IMR-90 (cell line): ENCODE measurements at places on chromosomes 16 and 17. TPM values are rescaled to one million over a fixed set of nuclear protein-coding genes. Genes with fewer than 3 reads are reported as not detected.

DNA sequence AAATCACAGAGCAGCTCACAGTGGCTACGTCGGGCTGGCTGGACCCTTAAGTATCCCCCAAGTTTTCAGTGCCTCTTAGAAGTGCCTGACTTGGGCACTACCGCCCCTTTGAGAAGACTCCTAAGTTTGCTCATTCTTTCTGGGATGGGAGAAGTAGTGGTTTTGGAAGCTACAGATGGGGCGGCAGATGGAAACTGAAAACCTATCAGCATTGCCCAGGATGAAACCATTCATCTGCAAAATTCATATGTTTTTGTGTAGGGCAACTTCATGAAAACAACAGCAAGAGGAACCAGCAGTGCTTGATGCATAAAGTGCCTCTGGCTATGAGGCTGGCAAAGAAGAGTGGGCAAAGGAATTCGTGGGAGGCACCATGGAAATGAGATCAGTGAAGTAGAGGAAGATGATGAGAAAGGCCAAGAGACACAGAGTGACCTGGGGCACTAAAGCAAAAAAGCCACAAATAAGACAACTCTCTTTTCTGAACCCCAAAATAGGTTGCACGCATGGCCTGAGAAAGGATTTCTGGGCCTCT lies 277.1 kb downstream of the XYLT1 start:
- no peak for DNase-seq

GRCh38 chr17:1491443-1492248 lies 840 bp downstream of the MYO1C start:
- DNase-seq: no peak

DNA sequence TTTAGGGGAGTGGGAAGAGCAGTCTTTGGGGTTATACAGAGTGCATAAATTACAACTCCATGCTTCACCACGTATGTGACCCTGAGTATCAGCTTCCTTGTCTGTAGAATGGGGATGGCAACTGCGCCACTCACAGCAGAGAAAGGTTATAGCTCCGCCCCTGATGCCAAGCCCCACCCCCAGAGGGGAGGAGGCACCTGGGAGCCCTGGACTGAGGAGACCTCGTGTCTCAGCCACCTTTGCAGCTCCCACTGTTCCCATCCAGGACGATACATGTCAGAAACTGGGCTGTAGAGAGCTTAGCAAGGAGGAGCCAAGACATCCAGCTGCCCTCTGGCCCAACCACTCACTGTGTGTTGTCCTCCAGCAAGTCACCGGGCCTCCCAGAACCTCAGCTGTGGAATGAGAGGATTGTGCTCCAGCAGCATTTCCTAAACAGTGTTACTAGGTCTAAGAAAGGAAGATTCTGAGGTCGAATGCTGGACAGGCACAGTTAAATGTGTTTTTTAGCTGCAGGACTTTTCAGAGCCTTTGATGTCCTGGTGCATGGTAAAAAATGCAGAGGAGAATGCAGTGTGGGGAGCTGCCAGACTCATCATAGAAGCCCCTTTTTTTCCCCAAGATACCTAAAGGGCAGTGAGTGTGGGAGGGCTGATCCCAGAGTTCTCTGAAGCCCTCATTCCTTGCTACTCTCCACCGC lies 49.4 kb downstream of the BEAN1 start:
- no peak for DNase-seq

DNA sequence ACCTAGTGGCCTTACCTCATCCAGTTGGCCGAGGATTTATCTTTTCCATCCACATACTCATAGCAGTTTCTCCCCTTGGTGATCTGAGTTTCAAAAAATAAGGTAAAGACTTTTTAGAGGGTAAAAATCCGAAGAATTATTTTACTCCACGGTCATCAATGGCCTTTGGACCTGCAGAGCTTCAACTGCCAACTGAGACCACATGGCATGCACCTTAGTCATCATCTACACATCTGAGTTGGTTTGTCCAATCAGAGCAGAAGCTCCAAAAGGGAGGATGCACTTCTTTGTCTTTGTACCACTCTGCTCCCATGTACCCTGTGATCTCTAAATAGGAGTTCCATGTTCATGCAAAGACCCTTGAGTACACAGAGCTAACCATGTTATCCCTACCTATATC lies 15.7 kb downstream of the PRDM7 start:
- peak; percentile 40 for DNase-seq

EVPLL gene
- total RNA-seq: not detected in 2 replicates

DNA sequence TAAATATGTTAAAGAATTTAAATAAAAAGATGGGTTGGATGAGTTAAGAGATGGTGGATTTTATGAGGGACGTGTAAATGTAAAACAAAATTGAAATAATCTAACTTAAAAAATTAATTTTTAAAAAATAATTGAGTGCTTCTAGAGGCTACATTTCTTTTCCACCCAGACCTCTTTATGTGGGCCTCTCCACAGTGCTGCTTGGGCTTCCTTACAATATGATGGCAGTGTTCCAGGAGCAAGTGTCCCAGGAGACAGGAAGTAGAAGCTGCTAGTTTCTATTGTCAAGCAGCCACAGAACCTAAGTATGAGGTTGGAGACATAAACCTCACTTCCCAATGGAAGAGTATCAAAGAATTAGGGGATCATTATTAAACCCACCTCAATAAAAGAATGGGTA lies 205.7 kb upstream of the CPHXL start:
- no peak for DNase-seq

TAOK2 gene
- 31.7 and 32.8 TPM in 2 replicates for total RNA-seq

IL4R gene
- 6.3 and 8.3 TPM in 2 replicates for total RNA-seq

DNA sequence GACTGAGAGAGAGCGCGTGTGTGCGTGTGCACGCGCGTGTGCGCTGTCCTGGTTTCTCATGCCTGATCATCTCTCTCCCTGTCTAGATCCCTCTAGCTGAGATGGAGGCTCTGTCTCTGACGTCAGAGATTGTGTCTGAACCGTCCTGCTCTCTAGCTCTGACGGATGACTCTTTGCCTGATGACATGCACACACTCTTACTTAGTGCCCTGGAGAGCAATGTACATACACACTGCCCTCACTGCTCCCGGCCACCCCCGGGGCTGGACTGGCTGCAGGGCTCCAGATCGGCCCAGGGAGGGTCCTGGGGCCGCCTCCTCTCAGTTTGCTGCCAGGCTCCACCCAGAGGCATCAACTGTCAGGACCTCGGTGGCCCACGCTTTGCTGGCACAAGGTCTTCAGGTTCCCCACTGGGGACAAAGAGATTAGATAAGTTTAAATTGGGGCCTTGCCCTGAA lies 13.1 kb upstream of the ABCC3 start:
- peak; percentile 50 for DNase-seq

- DNase-seq: peak; percentile 6
Measured at GRCh38 chr17:45650561-45650960, 133.6 kb upstream of the CRHR1 start.

DNA sequence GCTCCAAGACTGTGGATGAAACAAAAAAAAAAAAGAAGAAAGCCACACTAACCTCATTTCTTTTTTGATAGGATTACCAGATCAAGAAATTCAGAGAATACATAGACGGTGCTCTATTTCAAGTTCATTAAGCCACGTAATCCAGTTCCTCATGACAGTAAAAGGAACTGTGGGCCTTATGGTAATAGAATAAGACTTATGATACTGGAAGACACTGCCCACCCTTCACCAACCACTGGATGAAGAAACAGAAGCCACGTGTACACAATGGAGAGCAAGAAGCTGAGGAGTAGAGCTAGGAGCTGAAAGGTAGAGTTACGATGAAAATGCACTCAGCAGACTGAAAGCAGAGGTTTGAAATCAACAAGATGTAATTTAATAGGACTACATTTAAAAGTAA lies 11.2 kb downstream of the NCBP3 start:
- no peak for DNase-seq

- no peak for DNase-seq
Measured at GRCh38 chr16:12210258-12210880, 233.8 kb downstream of the SNX29 start.
